ENCODE measurements at places on chromosomes 7 and 10.
A peak's percentile ranks its signal among the peaks of the same experiment; 100 is the strongest.

DNA sequence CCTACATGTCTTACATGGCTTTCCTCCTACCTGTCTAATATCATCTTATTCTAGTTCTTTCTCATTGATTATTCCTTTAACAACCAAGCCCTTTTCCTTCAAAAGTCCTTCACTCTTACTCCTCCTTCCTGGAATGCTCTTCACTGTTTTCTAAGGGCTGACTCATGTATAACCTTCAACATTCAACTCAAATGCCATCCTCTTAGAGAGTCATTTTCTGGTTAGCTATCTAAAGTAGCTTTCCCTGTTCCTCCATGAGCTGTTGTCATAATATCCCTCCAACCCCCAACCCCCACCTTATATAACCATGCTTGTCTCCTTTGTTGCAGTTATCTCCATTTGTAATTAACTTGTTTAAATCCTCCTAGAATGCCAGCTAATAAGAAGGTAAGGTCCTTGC lies 286.8 kb downstream of the ADK start:
- DNase-seq: no peak

DNA sequence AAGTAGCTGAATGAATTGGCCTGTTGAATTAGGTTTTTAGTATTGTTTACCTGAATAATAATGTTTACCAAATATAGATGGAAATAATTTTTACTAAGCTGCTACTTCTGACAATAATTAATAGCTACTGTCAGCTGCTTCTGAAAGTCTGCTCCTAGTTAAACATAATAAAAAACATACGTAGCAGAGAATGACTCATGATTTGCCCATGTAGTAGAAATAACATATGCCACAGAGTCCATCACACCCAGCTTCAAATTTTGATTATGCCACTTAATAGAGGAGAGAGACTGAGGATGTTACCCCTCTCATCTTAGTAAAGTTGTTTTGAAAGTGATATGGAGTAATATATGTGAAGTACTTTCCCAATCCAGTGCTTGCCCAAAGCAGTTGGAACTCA lies 57.6 kb upstream of the MDFIC start:
- no peak for DNase-seq

DNA sequence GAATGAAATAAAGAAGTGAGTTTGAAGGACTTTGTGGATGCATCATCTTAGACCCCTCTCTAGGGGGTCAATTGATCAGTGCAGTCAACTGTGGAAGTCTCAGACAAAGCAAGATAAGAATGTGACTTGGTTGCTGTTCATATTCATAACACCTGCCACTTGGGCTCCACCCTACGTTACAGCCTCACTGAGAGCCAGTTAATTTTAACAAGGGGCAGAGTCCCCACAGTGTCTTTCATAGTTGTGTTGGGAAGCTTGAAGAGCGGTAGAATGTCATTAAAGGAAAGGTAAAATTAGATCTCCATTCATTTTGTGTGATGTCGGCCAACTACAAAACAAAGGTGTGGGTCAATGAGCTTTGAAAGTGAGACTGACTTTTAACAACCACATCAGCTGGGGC lies 442.1 kb upstream of the C7orf33 start:
- no peak for DNase-seq

- DNase-seq: no peak
Measured at GRCh38 chr10:48976196-48976595, 36.6 kb upstream of the LRRC18 start.

DNA sequence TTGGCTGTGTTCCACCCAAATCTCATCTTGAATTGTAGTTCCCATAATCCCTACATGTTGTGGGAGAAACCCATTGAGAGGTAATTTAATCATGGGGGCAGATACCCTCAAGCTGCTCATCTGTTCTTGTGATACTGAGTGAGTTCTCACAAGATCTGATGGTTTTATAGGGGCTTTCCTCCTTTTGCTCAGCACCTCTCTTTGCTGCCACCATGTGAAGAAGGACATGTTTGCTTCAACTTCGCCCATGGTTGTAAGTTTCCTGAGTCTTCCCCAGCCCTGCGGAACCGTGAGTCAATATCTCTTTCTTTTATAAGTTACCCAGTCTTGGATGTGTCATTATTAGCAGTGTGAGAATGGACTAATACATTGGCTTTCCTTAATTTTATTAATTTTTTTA lies 527.8 kb downstream of the MDFIC start:
- no peak for DNase-seq

DNA sequence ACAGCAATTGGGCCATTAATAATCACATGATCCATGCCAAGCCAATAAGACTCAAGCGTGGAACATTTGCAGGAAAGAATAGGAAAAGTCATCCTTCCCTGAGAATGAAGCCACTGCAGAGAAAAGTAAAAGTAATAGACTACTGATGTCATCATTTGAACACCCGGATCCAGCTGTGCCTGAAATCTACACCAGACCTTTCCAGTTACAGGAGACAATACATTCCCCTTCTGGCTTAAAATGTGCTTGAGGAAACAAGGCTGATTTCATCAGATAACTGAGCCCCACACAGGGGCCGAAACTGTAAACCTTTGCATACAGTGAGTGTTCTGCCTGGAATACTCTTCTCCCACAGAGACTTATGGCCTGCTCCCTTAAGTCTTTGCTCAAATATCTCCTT lies 232.8 kb downstream of the KCNMA1 start:
- no peak for DNase-seq

DNA sequence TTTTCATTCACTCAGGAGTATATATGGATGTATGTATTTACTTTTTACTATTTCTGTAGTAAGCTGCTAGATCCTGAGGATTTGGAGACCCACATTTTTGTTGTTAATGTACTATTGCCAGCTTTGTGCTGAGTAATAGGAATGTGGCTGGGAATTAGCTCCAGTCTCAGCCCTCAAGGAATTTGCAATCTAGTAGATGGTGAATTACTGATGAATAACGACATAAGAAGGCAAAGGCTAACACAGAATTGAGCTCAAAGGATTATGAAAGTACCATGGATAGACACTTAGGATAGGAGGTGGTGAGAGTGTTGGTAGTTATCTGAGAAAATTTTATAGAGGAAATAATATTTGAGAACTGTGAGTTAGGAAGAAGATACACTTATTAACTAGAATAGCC lies 19.9 kb downstream of the CASD1 start:
- DNase-seq: no peak

DNA sequence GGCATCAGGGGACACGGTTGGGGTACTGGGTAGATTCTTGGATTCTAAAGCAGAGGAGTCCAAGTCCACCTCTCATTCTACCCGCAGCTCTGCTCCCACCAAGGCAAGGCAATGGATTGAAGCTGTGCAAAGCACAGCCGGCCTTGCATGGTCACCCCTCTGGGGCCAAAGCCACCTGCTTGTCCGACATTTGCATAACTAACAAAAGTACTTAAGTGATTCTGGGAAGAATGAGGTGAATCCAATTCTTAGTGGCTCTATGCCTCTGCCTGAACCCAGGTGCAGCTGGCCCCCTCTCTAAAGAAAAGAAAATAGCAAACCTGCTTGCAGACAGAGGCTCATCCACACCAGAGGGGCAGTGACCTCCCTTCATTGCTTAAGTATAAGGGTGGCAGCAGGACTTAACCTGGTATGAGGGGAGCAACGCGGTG lies 10.7 kb upstream of the COBL start:
- no peak for DNase-seq

- DNase-seq: no peak
Measured at GRCh38 chr10:110395350-110396283, 90.9 kb upstream of the SMNDC1 start.

- DNase-seq: no peak
Measured at GRCh38 chr7:134209322-134210015, 82.3 kb downstream of the LRGUK start.

DNA sequence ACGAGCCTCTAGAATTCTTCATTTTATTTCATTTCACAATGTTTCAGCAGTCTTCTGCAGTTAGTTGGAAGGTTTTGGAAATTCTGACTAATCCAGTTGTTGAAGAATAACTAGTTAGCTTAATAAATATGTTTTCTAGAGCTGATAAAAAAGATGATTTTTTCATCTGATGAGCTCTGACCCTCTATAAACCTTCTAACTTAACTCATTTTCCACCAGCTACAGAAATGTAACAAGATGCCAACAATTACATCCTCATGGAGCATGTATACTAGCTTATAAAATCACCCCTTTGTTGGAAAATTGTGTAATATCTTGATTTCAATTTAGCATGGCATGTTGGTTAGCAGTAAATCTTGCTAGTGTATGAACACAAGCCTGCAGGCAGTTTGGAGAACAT lies 33.1 kb downstream of the KAT6B start:
- DNase-seq: no peak

- DNase-seq: no peak
Measured at GRCh38 chr7:111384065-111384891, 178.0 kb downstream of the IMMP2L start.

GRCh38 chr10:30705625-30706149 lies 76.1 kb upstream of the LYZL2 start:
- no peak for DNase-seq

- DNase-seq: no peak
Measured at GRCh38 chr10:73333202-73333601, 25.5 kb downstream of the CFAP70 start.

GRCh38 chr7:6278749-6279310 lies 6.4 kb upstream of the CYTH3 start:
- DNase-seq: no peak

DNA sequence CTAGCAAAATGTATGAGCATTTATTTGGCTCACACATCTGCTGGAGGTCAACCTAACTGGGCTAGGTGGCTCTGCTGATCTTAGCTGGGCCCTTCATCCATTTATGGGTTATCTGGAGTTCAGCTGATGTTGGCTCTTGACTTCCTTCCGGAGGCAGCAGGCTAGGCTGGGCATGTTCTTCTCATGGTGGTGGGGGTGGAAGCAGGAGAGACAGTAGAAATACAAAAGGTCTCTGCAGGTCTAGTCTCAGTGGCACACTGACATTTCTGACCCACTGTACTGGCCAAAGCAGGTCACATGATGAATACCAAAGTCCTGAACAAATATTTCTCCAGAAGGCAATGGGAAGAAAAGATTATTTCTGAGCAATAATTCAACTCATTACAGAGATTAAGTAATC lies 334.6 kb downstream of the CRPPA start:
- no peak for DNase-seq

- DNase-seq: no peak
Measured at GRCh38 chr10:126696684-126697083, 26.2 kb upstream of the C10orf90 start.

DNA sequence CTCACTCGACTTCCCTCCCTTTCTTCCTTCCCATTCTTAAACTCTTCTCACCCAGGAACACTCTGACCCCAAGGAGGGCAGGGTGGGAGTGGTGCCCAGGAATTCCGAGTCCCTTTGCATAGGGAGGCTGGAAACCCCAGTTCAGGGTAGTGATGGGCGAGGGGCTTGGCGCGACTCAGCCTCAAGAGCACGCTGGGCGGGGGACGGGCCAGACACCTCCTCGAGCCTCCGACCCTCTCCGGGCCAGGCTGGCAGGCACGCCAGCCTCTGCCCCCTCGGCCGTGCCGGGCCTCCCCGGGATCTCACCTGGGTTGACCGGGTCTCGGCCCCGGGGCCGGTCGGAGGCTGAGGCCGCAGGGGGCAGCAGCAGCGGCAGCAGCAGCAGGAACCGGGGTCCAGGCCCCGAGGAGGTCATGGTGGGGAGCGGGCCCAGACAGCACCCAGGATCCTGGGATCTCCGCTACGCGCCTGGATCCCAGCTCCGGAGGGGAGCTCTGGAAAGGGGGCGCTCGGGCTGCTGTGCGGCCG lies 457 bp downstream of the PLOD3 start:
- no peak for DNase-seq

DNA sequence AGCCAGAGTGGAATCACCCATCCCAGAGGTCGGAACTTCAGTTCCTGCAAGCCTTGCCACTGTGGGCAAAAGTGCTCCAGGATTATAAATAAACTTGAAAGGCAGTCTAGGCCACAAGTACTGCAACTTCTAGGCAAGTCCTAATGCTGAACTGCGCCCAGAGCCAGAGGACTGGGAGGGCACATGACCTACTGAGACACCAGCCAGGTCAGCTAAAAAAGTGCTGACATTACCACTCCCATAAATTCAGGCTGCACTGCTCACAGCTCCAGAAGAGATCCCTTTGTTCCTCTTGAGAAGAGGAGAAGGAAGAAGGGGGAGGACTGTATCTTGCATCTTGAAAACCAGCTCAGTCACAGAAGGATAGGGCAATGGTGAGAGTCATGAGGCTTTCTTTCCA lies 1084.1 kb upstream of the PHF14 start:
- DNase-seq: no peak

DNA sequence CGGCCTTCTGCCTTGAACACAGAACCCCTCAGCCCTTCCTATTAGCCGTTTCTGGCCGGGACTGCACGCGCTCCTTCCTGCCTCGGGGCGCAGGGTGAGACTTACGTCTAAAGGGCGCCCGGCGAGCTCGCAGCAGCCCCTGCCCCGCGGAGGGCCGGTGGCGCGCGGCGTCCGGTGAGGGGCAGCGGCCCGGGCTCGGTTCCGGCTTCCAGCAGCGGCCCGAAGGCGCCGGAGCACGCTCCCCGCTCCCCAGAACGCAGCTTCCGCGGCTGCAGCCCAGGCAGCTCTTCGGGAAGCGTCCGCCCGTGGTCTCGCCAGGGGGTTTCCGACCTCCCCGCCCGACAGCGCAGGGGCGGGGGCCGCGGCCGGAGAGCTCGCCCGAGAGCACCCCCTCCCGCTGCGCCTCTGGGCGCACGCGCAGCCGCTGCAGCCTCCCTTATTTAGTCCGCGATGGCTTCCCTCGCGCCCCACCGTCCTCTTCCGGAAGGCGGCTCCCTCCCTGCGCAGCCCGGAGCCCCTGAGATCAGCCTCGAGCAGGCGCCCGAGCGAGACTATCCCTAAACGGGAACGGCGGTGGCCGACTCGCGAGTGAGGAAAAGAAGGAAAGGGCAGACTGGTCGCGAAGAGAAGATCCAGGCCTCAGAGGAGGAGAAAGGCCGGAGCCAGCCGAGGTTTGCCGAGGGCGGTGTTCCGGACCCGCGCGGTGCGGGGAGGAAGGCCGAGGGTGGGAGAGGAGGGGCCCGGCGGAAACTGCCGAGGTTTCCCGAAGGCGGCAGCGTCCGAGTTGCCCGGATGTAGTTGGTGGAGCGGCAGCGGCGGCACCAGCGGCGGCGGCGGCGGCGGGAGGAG lies at the start of gene WAC:
WAC (plus strand) TSS at position 782 of the 849 bp plus-strand sequence. CDS start 462 bp downstream, outside the sequence.
- DNase-seq: peak; percentile 77

- no peak for DNase-seq
Measured at GRCh38 chr7:92695308-92696261, 105.4 kb upstream of the FAM133B start.

DNA sequence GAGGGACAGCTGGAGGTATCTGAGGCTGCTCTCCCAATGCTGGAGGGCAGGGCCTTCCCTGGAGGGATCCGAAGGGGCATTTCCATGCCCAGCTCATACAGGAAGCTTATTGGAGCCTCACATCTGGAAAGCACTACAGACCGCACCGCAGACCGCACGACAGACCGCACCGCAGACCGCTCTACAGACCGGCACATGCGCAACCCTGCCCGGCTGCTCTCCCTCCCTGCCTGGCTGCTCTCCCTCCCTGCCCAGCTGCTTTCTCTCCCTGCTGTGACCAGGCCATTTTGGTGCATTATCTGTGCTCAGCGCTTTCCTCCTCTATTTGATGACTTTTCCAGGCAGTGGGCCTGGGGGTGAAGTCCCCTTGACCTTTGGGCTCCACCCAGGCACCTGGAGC lies 39.6 kb upstream of the EN2 start:
- no peak for DNase-seq

GRCh38 chr10:44393834-44394547 lies 9.1 kb upstream of the CXCL12 start:
- DNase-seq: no peak

All from NCI-H1105 treated with DMSO at 0.1 percent for 48 hours (cell line).